Stimulated activated CD8-positive, alpha-beta memory T cell treated with anti-CD3 and anti-CD28 coated beads, Interleukin-2, amount 100 ng/mL, for 1 hour (primary cell): ENCODE measurements at places on chromosomes 4 and X.

DNA sequence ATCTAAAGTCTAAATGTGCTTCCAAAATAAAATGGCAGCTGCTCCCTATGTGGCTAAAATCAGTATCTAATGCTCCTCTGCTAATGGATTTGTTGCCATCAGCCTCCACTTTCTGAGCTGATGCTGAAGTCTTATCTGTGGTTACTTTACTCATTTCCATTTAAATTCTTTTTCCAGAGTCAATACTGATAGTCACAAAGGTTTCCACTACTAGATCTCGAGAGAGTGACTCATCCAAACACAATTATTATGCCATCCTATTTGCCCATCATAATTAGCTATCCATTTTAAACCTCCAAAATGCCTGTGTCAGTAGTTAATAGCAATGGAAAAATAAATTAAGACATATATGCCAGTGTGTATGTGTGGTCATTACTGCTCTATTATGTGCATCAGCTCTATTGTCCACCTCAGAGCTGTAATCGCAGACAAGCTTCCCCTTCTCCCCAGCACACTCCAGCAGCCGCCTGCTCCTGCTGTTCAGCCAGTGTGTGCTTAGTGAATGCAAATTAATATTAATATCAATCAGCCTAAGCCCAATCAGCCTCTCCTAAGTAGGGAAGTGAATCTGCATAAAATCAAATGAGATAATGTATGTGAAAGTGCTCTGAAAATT, 199.8 kb upstream of the ZIC3 start:
- no peak for DNase-seq

GRCh38 chr4:54185866-54186265, 43.2 kb upstream of the PDGFRA start:
- no peak for DNase-seq

DNA sequence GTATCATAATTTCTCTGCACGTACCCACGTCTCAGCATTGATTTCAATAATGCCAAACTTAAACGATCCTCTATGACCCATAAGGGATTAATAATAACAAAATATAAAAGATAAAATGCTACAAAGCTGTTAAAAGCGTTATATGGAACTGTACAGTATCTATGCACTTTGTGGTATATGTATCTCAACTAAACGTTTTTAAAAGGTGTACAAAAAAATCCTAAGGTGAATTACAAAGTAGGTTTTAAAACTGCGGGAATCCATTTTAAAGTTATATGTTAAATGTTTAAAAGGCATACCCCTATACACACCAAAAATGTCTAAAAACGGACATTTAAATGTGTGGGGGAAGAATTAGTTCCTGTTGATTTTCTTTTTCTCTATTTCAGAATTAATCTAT, 860 bp downstream of the ZNF182 start:
- DNase-seq: no peak

DNA sequence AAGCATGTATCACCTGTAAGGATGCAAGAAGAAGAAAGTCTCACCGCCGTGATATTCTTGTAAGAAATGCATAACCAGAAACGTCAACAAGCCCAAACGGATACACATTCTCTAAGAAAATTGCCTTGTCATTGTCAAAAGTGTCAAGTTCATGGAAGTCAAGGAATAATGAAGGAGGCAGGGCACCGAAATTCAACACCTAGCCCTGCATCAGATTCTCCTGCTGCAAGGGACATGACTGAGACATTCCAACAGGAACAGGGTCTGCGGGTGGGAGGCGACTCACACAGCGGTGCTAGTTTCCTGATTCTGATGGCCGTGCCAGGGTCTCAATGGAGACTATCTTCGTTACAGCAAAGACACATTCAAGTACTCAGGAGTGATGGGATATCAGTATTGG, 26.7 kb downstream of the IRF2 start:
- no peak for DNase-seq

DNA sequence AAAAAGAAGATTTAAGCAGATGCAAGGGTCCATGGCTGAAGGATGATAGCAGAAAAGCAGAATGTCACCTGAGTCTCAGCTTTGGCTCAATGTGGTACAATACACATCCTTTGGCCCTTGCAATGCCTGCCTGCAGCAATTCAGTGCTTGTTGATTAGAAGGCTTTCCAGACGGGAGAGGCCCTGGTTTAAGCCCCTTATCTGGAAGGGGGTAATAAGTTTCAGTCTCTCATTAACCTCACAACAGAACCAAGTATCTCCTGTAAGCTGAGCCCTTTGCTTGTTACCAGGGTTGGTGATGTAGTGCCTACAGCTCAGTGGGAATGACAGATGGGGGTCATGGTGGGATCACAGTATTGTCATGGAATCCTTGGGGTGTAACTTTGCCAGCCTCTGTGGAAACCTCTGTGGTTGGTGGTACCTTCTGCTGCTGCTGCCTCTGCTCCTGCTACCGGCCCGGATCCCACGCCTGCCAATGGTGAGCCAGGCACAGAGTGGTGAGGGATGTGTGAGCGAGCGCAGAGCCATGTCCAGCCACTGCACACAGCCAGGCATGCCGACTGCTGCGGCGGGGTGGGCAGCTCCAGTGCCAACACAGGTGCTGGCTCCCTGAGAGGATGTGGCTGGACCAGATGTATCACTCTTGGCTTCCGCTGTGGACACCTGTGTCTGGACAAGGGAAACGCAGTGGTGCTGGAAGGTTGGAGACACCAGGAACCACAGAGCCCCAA, 81.2 kb downstream of the ADRA2C start:
- no peak for DNase-seq

GRCh38 chr4:4714331-4714730, 145.1 kb upstream of the MSX1 start:
- DNase-seq: no peak
